ENCODE measurements at places on chromosomes 4 and X.

GRCh38 chrX:130171446-130172126, at the start of gene RAB33A:
Gene RAB33A (plus strand): TSS chrX:130171962. CDS start chrX:130172063, 101 bp downstream.
- no peak for DNase-seq

GRCh38 chr4:112302320-112303274, 5.4 kb downstream of the ALPK1 start:
- no peak for DNase-seq

DNA sequence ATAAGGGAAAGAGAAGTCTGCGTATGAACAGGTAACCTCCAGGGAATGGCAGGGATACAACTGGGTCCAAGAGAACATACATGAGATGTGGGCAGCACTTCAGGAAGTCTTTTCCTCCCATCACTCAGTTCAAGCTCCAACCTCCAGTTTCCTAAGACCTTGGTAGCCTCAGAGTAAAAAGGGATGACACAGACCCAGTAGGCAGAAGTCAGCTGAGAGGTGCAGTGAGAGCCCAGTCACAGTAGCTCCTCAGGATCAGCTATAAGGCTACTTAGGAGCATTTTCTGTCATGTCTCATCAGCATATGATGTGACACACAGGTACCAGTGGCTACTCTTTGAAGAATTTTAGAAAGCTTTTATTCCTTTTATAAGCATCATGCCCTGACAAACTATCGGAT, 12.5 kb upstream of the STS start:
- DNase-seq = no peak

GRCh38 chr4:175339100-175339707, 421.0 kb downstream of the ADAM29 start:
- no peak for DNase-seq

- no peak for DNase-seq
Observed at GRCh38 chr4:114636192-114636935, 37.8 kb downstream of the UGT8 start.

- DNase-seq = no peak
Observed at GRCh38 chr4:34733185-34733941, 1511.0 kb downstream of the ARAP2 start.

- DNase-seq = no peak
Observed at GRCh38 chr4:38140643-38141203, 180.5 kb downstream of the PTTG2 start.

- no peak for DNase-seq
Observed at GRCh38 chr4:34253239-34253638, 1991.1 kb downstream of the ARAP2 start.

DNA sequence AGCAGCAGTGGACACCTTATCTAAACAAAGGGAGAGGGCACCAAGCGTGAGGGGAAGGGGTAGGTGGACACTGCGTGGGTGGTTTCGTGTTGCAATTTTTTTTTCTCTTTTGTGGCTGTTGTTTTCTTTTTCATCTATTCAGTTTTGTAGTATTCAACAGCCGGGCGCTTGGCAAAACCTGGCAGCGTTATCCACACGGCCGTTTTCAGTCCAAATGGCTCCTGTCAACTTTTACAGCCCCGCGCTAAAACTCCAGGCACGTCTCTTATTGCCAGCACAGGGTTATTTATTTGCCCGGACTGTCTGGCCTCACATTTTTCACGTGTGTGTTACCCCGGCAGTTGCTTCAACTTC, 192.2 kb downstream of the BCOR start:
- no peak for DNase-seq

- no peak for DNase-seq
Observed at GRCh38 chr4:144646523-144647094, 653 bp downstream of the HHIP start.

DNA sequence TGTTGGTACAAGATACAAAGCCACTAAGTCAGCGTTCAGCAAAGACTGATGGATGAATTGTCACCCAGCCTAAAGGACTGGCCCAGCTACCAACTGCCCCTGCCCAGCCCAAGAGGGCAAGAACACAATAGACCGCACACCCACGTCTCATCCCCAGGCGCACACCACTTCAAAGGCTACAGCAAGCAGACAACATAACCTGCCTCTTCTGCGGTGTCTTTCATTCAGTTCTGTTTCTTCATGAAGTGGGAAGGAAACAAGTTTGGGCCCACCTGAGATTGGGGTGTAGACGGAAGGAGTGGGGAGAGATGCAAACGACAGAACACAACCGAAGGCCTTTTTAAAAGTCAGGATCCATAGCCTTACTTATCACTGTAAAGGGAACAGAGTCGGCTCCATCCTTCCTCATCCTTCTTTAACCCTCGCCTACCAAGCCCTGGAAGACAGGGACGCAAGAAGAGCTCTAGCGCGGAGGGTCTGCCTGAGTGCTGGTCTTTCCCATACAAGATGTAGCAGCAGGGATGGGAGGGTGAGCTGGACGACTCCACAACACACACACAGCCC, 691 bp downstream of the SCARB2 start:
- DNase-seq = no peak

DNA sequence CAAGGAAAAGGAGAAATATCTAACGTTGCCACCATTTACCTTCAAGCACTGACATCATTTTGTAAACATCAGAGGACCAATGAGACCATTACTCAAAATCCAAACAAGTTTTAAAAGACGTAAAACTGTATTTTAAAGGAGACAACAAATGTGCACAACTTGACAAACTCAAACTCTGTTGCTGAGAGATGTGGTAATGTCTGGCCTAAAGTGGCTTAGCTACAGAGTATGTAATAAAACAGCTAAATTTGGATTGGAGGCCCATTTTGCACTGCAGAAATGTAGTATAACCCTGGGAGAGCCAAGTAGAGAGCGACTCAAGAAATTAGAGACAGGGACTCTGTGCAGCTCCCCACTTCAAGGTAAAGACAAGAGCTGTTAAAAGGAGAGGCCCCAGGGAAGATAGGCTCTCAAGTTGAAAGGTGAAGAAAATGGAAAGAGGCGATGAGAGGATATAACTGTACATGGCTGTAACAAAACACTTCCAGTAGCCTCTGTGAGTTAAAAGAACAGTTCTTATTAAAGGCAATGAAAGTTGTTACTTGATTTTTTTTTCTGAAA, 20.3 kb downstream of the UNC5C start:
- no peak for DNase-seq

- DNase-seq = no peak
Observed at GRCh38 chr4:100754751-100755150, 236.9 kb upstream of the EMCN start.

GRCh38 chr4:158930639-158930972, 161.8 kb downstream of the FNIP2 start:
- DNase-seq = no peak

DNA sequence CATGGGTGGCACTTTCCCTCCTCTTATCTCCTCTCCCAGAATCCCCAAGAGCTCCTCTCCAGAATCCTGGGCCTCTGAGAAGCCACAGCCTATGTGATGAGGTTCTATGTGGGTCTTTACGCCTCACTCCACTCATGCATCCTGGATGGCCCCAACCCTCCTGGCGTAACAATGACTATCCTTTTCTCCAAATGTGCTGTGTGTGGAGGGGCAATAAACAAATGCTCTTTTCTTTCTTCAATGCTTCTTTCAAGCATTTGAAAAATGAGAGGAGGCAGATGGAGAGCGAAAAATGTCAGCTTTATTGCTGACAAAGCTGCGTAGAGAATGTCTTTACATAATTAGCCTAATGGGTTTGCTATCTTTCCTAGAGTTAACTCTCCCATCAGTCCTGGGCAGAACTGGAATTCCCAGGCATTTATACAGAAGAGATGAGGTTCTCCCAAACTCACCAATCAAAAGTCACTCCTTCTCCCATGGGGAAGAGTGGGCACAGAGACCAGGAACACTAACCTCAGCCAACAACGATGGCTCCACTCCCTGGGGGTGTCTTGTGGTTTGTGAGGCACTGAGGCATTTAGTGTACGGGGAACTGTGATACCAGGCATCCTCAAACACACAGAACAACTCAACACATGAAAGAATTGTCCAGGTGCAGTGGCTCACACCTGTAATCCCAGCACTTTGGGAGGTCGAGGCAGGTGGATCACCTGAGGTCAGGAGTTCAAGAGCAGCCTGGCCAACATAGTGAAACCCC, 118.9 kb upstream of the SLC34A2 start:
- DNase-seq = no peak

- DNase-seq = no peak
Observed at GRCh38 chrX:11254417-11255109, 38.6 kb upstream of the AMELX start.

DNA sequence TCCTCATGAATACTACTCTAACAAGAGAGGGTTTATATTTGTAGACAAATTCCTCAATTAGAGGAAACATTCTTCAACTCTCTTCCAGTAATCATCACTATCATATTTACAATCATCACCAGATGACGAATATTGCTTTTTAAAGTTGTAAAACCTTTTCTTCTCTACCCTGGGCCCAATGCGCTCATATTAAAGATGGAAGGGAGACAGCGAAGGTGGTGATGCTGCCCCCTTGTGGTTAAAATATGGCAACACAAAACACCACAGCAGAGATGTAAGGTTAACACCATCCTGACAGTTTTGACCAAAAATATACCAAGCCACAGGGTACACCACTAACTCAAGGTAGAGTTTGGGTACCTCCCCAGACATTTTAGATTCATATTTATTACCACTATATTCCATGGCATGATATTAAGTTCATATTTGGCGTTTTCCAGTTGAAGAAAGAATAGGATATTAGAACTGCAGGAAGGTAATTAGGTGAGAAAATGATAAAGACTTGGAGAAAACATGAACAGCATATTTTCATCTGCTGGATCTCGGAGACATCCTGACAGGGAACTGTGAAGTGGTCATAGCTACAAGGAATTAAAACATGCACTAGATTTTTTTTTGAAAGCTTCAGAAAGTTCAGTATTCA, 72.8 kb downstream of the SLC9A7 start:
- no peak for DNase-seq

All from left renal pelvis (tissue), 4 donors.